ENCODE measurements at places on chromosomes 7 and 10.

DNA sequence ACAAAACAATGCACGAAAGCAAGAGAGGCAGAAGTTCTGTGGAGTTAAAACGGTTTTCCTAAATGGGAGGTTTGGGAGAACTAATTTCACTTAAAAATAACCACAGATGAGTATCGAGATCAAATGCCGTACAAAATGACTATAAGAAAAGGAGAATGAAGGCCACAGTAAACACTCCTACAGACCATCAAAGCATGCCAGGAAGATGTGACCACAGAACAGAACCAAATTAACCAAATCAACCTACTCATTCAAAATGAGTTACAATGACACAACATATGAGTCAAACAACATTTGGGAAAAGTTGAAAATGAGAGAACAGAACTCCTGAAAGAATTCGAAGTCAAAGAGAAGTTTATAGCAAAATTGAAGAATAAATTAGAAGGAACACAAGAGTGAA, 24.3 kb upstream of the DOCK1 start:
- DNase-seq, result no peak

DNA sequence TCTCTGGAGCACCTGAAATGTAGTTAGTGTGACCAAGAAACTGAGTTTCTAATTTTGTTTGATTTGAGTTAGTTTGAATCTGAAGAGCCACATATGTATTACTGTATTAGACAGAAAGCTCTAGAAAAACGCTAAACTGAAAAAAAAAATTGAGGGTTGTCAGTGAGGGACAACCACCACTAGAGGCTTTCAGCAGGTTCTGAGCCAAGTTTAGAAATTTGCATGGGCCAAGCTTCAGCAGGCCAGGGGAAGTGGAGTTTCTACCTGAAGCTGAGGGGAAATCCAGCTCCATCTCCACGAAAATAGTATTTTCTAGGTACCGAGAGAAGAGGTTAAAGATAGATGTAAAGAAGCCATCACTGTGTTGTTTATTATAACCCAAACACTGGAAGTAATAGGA, 77.9 kb upstream of the PLXNA4 start:
- DNase-seq, result no peak

DNA sequence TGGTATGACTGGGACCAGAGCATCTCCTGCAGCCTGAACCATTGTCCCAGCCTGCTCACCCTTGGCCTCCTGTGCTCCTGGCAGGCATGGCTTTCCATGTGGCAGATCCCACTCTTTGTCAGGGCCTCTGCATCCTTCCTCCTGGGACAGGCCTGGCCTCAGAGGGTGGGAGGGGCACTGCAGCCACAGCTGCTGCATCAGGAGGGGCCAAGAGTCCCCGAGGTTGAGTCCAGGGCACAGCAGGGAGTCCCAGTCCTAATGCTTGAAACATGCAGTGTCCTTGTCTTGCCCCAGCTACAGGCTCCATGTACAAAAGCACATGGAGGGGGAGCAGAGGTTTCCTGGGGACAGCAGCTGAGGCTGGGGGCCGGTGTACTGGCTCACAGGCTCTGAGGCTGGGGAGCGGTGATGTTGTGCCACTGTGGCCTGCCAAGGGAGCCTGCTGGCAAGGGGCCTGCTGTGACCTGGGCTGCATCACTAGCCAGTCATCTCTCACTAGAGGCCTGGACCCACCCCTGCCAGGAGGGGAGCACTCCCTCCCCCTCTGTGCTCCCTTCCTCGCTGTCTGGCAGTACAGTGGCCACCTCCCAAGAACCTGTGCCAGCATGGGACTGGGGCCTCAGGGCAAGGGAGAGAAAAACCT, 144.8 kb downstream of the ZNF248 start:
- no peak for DNase-seq

GRCh38 chr10:3786295-3787015, 1.4 kb upstream of the KLF6 start:
- DNase-seq, result peak; percentile 69

GRCh38 chr10:48460182-48460581, 144.7 kb downstream of the ARHGAP22 start:
- no peak for DNase-seq

DNA sequence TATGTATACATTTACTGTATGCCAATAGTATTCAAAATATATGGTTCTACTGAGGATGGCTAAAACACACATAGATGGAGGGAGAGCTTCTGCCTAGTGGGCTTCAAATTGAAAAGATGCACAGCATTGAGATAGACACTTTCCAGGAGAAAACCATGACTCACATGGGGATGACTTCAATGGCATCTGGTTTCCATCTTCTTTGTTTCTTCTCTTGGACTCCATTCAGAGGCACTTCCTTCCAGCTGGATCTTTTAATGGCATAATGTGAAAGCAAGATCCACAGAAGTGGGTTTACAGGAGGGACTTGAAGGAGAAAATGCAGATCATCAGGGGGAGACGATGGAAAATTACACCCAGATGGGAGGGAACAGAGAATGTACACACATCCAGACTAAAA, 84.9 kb downstream of the ZNF365 start:
- DNase-seq, result no peak

GRCh38 chr7:1548438-1548831, 7.6 kb downstream of the TMEM184A start:
- DNase-seq, result peak; percentile 53

DNA sequence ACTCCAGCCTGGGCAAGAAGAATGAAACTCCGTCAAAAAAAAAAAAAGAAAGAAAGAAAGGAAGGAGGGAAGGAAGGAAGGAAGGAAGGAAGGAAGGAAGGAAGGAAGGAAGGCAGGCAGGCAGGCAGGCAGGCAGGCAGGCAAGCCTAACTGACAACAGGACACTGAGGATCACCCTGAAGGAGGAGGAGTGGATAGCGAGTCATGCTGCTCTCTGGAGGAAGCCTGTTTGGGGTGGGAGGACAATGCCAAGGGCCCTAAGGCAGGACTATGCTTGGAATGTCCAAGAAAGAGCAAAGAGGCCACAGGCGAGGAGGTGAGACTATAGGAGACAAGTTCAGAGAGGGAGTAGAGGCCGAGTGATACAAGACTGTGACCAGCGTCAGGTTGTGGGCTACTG, 107.0 kb upstream of the PARD3 start:
- DNase-seq, result no peak

- DNase-seq, result no peak
Measured at GRCh38 chr7:142833174-142834048, 21.5 kb upstream of the EPHB6 start.

DNA sequence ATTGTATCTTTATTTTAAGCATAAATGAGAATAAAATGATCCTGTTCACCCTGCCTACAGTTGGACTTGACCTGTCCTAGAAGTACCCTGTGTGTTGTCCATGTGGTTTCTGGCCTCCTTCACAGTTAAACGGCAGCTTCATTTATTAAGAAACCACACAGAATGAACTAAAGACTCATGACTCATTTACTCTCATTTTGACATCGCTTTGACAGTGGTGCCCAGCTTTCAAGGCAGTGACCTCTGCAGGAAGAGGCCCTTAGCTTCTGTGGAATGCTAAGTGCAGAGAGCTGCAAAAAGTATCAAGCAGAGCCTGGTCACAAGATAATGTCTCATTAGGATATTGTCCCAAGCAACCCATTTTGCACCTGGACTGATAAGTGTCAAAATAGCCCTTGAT, 93.4 kb downstream of the AVL9 start:
- DNase-seq, result no peak

DNA sequence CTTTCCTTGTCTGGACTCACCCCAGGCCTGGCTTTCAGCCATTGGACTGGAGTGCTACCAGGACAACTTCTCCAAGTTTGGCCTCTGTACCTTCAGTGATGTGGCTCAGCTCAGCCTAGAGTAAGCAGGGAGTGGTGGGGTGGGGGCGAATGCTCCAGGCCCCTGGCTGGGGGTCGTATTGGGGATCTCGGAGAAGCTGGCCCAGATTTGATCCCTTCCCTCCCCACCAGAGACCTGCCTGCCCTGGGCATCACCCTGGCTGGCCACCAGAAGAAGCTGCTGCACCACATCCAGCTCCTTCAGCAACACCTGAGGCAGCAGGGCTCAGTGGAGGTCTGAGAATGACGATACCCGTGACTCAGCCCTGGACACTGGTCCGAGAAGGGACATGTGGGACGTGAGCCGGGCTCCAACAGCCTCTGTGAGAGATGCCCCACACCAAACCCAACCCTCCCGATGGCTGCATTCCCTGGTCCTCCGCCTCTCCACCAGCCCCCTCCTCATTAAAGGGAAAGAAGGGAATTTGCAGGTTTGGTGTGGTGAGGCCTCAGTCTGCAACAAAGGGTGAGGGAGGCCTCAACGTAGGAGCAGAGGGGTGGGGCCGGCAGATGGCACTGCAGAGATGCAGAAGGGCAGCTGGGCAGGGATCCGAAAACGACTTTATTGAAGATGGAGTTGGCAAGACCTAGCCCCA, 14.8 kb downstream of the TRPV6 start:
- DNase-seq, result peak; percentile 49

DNA sequence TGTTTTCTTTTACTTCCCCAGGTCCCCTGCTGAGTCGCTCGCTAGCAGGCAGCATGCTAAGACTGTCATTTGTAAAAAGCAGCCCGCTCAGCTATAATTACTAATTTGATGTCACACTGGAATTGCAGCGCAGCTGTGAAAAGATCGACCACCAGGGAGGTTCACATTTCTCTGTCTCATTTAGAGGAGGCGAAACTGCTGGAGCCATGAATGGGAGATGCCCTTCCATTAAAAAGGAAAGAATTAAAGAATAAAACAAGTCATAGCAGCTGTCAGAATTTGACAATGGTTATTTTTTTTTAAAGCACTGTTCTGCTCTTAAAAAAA, 153.5 kb downstream of the PIP4K2A start:
- no peak for DNase-seq

DNA sequence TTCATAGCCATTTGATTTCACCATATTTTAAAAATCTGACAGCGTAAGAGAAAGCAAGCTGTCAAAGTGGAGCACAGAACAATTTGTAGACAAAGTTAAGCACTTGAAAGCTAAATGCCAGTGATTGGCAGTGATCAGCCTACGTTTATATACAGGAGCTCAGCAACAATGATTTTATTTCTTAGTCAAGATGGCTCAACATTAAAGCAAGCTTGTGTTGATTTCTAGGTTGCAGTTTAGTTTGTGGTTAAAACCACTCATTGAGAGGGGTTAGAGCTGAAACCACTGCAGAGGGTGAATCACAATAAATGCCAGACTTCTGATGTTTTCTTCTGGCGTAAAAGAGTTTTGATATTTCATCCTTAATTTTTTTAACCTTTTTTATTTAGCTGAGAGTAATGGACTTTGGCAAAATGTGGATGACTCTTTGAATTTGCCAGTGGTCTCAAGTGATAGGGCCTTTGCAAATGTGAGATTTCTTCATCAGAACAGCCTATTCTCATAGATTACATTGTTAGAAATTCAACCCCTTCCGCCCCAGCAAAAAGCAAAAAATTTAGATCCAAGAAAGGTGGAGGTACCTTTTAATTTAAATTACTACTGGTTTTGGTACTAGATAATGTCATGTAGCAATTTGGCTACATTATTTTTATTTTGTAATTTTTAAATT, 73.8 kb downstream of the SHOC2 start:
- DNase-seq, result no peak

GRCh38 chr7:19110026-19110730, 7.3 kb downstream of the TWIST1 start:
- DNase-seq, result no peak

- no peak for DNase-seq
Measured at GRCh38 chr10:58839771-58840170, 327.1 kb downstream of the BICC1 start.

DNA sequence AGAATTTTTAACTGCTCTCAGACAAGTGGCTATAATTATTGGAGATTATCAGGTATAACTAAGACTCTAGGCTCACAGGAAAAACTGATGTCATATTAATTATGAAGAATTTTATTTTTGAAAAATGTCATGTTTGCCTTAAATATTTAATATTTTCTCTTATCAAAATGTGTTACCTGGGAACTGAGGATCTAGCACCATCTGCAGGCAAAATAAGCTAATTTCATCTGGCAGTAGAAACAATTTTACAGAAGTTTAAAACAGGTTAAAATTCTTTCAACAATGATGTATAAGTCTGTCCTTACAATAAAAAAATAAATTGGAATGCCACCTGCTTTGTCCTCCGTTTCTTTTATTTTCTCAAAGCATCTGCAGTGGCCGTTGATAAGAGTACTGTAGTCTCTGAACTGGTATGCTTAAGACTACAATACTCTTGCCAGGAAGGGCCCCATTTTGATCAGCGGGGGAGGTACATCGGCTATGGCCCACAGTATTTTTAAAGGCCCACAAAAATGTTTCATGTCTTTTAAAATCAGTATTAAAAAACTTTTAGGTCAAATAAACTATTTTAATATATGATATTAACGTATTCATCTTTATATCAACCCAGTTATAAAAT, 81.3 kb downstream of the VWDE start:
- DNase-seq, result no peak

- no peak for DNase-seq
Measured at GRCh38 chr7:26655781-26656180, 208.6 kb downstream of the SKAP2 start.

DNA sequence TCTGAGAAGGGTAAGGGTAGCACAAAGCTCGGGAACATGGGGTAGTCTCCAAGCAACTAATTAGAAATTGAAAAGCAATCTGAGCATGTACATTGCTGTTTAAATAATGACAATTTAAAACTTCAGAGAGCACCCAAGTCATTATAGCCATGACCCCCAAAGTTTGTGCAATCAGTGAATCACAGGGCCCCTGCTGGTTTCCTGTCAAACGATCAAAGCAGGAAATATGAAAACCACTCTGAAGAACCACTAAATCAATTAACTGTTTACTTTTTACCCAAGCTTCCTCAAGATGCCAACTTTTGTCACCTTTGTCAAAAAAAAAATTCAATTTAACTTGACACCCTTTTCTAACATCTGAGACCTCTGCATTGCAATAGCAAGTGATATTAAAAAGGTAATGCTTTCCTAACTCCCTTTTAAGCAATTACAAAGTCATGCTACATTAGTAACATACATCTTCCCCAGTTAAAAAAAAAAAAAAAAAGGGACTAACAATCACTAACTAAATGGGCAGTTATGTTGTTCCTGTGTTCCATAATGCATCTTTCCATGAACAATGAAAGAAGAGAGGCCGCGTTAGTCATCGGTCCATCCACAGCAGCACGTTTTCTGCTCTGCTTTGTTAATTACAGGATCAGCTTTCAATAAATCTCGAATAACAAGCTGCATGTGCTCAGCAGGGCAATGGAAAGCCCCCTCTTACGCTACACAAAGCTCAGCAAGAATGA, 80.6 kb downstream of the ETV1 start:
- DNase-seq, result no peak

- DNase-seq, result no peak
Measured at GRCh38 chr10:74851831-74852230, 25.4 kb downstream of the KAT6B start.
